ENCODE measurements at places on chromosomes 6 and 20.

GRCh38 chr20:3749689-3750531 lies 17.4 kb downstream of the HSPA12B start:
- peak; percentile 75 for DNase-seq

DNA sequence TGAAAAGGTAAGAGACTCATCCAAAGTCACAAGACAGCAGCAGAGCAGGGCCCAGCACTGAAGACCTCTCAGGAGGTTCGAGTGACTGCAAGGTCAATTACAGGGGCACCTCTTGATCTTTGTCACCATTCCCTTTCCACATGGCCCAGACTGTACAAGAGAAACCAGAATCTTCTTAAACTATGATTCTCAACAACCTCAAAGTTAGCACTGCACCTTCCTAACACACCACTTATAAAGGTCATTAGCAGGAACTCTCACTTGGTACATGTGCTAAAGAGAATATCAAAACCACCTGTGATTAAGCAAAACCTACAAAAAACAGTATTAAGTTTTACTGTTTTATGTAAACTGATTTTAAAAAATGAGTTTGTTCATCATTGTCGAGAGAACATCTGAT lies 70.2 kb downstream of the DTNBP1 start:
- DNase-seq, result no peak

- no peak for DNase-seq
These were observed 38.0 kb downstream of the PHIP start for GRCh38 chr6:79040083-79040482.

- no peak for DNase-seq
These were observed 610 bp downstream of the PSORS1C1 start for GRCh38 chr6:31114970-31115849.

- DNase-seq, result no peak
These were observed 192.3 kb downstream of the GJA1 start for GRCh38 chr6:121627761-121628160.

Data from mesothelial cell of epicardium (in vitro differentiated cells).